Naive thymus-derived CD4-positive, alpha-beta T cell (primary cell): ENCODE measurements at places on chromosomes 2 and 18. TPM values are rescaled to one million over a fixed set of nuclear protein-coding genes. Genes with fewer than 3 reads are reported as not detected.

GRCh38 chr2:138516030-138516704 is 14.6 kb downstream of the SPOPL start:
- DNase-seq: peak; percentile 17

- no peak for DNase-seq
Observed at GRCh38 chr2:43070030-43070429, 156.4 kb downstream of the ZFP36L2 start.

- DNase-seq: no peak
Observed at GRCh38 chr2:132860220-132860619, 190.2 kb upstream of the LYPD1 start.

DNA sequence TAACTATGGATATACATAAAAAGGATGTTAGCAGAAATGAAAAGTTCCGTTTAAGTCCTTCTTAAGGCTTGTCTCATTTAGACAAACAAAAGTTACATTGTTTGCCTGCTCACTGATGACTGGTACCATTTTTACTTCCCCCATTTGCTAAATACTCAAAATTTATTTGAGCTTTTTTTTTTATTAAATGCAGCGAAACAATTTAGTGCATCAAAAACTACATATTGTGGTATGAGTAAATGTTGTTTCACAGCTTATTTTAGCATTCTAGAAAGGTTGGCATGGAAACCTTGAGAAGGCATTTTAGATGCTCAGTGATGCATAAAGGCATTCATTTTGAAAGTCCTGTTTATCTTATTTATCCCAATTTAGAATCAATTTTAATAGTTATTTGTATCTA is 100.0 kb downstream of the MAP2 start:
- DNase-seq: no peak

DNA sequence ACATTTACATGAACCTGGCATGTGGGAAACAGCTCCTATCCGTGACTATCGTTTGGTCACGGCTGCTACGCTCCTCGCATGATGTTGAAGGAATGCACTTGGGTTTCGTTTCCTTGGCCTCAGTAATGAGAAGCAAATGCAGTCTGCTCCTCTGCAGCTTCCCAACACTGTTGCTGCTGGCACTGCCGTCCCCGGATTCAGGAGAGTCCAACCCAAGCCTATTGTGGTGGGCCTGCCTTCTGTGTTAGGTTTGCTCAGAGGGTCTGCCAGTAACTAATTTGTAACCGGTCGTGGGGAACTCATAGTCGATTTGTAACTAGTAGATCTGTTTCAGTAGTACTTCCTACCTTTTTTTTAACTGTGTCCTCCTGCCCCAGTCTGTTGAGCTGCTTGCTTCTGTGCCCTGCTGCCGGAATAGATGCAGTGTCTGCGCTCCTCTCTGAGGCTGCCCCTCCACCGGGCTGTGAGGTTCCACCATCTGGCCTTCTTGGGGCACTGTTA is 58.4 kb downstream of the WDSUB1 start:
- DNase-seq: no peak

The GLI2 gene
- polyA plus RNA-seq: not detected

DNA sequence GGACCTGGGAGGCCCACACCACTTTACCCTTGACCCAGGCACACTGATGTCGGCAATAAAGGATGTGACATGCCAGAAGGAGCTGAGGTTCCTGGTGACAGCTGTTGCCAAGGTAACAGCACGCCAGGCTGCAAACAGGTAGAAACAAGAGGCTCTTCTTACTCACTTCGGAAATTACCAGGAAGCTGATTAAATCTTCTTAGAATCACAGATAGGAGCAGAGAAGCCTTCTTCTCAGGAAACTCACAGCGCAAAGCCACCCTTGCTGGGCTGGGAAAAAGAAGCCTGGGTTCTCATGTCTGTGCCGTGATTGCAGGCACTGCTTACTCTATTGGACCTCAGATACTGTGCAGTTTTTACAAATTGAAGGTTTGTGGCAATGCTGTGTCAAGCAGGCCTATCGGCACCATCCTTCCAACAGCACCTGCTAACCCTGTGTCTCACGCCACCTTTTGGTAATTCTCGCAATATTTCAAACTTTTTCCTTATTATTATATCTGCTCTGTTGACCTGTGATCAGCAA is 61.0 kb upstream of the TAF1B start:
- peak; percentile 75 for DNase-seq

- DNase-seq: no peak
Observed at GRCh38 chr2:71064754-71065621, 3.5 kb upstream of the NAGK start.

The BCL11A gene
- 2.8 TPM for polyA plus RNA-seq

DNA sequence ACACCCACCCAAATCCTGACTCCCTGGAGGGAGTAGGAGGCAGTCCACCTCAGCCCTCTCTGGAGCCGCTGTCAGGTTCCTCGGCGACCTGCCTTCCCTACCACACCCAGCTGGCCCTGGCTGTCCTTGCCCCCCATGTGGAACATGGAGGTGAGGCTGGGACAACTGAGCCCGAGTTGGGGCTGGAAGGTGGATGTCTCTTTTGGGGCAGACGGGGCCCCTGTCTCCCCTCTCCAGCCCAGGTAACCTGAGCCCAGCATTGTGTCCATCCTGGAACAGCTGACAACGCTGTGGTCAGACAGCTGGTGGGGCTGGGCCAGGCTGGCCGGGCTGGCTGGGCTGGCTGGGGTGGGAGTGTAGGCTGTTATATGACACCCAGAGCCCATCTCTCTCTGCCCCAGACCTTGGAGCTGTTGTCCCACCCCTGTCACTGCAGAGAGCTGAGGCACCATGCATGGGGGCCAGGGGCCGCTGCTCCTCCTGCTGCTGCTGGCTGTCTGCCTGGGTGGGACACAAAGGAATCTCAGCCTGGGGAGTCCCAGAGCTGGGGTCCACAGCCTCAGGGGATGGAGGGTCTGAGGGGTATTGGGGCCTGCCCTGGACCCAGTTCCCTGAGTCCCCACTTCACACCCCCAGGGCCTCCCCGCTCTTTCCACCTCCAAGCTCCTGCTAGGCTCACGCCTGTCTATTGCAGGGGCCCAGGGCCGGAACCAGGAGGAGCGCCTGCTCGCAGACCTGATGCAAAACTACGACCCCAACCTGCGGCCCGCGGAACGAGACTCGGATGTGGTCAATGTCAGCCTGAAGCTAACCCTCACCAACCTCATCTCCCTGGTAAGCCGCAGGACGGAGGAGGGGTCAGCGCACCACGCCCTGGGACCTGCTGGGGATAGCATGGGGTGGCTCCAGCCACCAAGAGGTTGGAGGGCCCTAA is at the start of gene CHRNG:
Gene CHRNG, plus strand, starts transcription at position 395 of the 934 bp plus-strand sequence. Its CDS starts 56 bp downstream, at position 451.
- no peak for DNase-seq

The BMP10 gene
- polyA plus RNA-seq: not detected

The FOXI3 gene
- not detected for polyA plus RNA-seq

DNA sequence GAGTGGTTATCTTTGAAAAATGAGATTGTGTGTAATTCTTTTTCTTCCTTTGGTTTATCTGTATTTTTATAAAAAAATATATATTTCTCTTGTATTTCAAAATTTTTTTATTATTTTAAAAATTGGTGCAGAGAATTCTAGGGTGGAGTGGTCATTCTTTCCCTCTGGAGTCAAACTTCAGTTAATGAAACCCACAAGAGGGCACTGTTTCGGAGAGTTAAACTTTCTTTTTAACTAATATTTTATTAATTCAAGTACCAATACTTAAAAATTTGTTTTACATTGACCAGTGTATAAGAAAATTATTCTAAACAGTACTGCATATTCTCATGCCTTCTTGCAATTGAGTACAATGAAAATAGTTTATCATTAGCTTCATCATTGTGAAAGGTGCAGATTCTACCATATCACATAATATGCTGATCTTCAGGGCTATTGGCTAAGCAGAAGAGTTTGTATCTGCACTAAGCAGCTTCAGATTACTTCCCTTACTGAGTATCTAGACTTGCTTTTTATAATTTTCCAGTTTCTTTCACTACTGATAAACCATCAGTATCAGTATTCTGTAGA is 50.1 kb downstream of the HS1BP3 start:
- DNase-seq: no peak

GRCh38 chr2:130760754-130761751 is 5.7 kb downstream of the AMER3 start:
- DNase-seq: no peak

DNA sequence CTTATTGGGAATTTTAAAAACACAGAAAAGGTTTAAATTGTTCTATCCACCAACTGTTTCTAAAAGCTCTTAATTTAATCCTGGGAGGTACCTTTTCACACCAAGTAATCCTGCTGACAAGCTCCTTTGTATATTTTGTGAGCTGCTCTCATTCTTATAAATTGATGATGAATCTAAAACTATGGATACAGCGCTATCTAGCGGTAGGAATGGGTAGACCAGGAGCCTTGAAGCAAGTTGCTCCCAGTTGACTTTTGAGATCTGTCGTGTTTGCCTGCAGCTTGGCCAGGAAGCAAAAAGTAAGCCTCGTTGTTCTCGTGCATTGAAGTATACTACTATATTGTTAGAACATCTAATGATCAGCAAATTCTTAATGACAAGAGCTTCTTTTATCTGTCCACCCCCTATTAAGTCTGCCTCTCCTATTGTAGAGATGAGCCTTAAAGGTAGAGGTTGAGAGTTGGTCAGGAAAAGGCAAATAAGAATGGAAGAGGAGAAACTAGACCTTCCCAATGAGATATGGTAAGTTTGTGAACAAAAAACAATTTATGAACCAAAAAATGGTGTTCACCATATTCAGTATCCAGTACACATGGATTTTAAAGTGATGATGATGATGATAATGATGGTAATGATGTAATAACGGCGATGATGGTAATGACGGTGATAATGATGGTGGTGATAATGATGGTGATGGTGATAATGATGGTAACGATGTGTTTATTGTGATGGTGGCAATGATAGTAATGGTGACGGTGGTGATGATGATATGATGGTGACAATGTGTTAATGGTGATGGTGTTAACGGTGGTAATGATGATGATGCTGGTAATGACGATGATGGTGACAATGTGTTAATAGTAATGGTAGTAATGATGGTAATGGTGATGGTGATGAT is 212.1 kb upstream of the NCKAP5 start:
- DNase-seq: peak; percentile 7

GRCh38 chr2:215780907-215781685 is 232.3 kb downstream of the MREG start:
- DNase-seq: no peak

The TLX2 gene
- polyA plus RNA-seq: not detected

- no peak for DNase-seq
Observed at GRCh38 chr18:36274083-36274715, 23.3 kb upstream of the FHOD3 start.

The LCLAT1 gene
- polyA plus RNA-seq: 16.2 TPM

The ZNF236 gene
- 12.6 TPM for polyA plus RNA-seq
